ENCODE measurements at places on chromosomes 16 and 17.
A peak's percentile ranks its signal among the peaks of the same experiment; 100 is the strongest.

DNA sequence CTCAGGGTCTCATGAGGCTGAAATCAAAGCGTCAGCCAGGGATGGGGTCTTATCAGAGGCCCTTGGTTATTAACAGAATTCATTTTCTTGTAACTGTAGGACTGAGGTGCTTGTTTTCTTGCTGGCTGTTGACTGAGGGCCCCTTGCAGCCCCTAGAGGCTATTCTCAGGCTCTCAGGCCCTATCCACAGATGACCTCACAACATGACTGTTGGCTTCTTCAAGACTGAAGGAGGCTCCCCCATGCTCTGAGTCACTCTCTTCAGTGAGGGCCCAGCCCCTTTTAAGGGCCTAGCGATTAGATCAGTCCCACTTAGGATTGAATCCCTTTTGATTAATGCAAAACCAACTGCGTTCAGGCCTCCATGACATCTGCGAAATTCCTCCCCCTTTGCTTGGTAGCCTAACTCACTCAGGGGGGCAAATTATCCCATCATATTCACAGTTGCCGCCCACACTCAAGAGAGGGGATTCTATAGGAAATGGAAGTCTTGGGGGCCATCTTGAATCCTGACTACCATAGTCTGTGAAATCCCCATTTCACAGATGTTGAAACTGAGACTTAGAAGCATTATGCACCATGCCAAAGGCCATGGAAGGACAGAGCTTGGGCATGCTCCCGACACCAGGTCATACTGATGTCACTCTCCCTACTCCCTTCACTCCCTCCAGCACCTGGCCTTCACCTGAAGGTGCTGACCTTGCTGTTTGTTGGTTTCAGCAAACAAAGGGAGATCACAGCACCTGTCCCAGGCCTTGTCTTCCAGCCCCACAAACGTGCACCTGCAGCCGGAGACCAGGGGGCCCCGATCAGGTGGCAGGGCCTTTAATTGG, 592.3 kb downstream of the MAF start:
- no peak for DNase-seq

DNA sequence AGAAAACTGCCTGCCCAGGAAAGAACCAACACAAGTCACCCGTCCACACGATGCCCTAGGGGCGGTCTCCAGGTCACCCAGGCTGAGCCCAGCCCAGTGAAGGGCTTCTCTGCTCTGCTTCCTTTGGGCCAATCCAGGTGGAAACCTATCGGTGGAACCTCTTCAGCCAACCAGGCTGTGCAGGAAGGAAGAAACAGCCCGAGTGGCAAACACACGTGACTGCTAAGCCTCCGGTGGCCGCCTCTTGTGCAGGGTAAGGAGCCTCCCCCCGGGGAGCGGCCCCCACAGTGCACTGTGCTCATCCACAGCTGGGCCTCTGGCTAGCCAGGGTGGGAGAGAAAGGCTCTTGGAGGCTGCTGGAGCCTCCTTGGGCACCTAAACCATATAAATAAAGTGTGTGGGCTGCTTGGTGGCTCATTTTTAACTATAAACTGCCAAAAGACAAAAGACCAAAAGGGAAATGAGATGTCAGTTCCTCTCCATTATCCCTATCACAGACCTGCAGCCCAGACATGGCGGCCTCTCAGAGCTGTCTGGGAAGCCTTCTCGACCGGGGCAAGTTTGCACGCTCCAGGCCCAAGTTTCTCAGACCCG, 2.4 kb downstream of the RTN4RL1 start:
- no peak for DNase-seq

DNA sequence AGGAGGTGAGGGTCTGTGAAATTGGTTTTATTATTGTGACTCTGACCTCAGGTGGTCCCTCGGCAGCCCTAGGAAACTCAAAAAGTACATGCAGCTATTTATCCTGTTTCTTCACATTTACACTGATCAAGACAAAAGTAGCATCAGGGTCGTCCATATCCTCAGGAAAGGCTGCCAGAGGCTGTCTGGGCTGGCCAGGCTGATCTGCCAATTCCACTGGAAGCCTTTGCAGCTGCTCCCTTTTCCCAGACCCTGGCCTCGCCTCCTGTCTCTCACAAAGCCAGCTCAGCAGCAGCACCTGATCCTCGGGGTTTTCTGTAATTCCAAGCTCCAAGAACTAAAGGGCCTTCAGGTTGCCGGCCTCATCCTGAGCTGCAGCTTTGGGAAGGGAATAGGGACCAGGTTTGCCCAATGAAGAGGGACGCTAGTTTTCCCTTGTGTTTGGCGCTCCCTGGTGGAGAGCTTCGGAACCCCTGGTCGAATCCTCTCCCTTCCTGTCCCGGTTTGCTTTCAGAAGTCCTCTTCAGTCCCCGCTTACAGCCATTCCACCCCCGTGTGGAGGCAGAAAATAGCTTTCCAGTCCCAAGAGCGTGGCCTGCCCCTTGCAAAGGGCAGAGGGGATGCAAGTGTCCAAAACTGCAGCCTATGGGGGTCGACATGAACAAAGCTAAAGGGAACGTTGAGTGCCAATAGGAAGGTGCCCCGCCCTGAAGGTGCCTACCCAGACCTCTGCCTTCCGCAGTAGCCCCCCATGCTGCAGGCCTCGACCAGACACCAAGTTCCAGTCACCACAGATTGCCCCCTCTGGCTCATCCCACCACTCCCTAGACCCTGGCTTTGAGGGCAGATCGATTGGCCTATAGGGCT, 13.4 kb downstream of the MFSD6L start:
- DNase-seq, result peak; percentile 44

- no peak for DNase-seq
Observed at GRCh38 chr17:45584092-45585036, 93.8 kb upstream of the PLEKHM1 start.

DNA sequence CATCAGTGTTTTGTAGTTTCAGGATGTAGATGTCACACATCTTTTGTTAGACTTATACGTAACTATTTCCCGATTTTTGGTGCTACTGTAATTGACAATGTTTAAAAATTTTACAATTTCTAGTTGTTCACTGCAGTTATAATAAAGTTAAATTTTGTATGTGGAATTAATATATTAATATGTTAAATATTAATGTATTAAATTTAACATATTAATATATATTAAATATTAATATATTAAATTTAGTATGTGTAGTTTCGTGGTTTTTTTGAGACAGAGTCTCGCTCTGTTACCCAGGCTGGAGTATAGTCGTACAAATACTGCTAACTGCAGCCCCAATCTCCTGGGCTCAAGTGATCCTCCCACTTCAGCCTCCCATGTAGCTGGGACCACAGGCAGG, 5.7 kb upstream of the LGALS3BP start:
- DNase-seq, result no peak

DNA sequence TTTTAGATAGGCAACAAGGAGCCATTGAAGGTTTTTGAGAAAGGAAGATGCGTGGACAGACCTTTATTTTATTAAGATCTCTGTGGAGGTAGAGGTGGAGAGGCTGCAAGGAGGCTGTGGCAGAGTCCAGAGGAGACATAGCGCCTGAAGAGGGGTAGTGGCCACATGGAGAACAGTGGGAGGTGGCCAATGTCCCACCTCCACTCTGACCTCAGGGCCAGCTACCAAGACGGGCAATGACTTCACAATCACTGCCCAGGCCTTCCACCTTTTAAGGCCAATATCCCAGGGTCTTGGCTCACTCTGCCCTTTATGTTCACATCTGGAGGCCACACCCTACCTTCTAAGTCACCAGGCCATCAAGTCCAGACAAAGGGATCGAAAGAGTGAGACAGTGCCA, at the start of gene C16orf78:
Gene C16orf78 (plus strand): TSS at position 301 of the 400 bp plus-strand sequence. CDS start 136 bp downstream, outside the sequence.
- DNase-seq, result no peak

- DNase-seq, result no peak
Observed at GRCh38 chr17:82780971-82781893, 29.4 kb downstream of the TBCD start.

GRCh38 chr17:62051053-62051452, 14.0 kb downstream of the MED13 start:
- no peak for DNase-seq

GRCh38 chr17:59030811-59031210, 75.9 kb downstream of the TRIM37 start:
- DNase-seq, result no peak

- peak; percentile 26 for DNase-seq
Observed at GRCh38 chr17:27760069-27760885, 40.1 kb downstream of the NOS2 start.

DNA sequence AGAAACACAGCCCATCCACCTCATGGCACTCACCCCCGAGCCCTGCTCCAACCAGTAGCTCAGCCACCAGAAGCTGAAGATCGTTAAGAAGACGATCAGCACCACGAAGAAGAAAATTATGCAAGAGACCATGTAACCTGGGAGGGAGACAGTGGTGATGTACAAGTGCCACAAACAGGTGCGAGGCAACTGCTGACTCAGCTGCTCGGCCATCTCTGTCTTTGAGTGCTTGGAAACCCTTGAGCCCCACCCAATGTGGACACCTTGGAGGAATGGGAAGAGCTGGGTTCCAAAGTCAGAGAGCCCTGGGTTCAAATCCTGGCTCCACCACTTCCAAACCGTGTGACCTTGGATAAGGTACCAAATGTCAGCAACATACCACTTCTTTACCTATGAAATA, 38.1 kb upstream of the ABCC12 start:
- DNase-seq, result no peak

GRCh38 chr17:49213399-49213798, 2.9 kb downstream of the ABI3 start:
- no peak for DNase-seq

DNA sequence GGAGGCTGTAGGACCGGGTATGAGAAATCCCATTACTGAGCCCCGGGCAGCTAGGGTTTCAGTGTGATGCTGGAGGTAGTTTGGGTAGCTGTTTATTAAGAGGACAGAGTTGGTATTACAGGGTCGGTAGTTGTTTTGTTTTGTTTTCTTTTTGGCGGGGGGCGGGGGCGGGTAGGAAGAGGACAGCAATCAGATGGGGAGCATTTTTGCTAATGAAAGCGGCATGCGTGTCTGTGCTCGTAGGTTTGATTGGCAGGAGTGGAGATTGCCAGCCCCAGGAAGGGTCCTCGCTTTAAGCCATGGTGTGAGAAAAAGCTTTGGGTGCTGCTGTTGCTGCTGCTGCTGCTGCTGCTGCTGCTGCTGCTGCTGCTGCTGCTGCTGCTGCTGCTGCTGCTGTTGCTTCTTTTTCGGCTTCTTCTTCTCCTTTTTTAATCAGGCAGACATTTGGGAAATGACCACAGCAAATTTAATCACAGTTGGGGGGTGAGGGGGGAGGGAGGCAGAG, 498.5 kb upstream of the ZFHX3 start:
- no peak for DNase-seq

DNA sequence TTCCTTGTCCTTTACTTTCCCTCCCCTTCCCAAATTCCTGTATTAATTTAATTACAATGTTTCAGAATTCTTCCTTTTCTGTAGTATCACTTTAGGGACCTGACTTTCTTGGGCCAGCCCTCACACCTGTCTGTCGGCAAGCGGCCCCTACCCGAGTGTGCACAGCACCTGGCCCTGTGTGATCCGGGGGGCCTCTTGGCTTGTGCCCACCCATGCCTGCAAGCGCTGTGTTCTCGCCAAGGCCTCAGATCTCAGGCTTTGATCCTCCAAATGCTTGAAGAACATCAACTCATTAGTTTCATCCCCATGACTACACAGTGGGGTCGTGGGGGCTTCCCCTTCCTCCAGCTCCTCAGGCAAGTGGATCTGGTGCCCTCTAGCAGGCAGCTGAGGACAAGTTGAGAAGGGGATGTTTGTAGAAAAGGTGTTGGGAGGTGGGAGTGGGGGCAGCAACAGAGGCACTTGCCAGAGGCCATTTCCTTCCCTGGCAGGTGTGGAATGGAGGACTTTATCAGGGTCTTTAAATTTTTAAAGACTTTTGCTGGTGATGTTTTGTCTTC, 15.7 kb upstream of the CDH3 start:
- no peak for DNase-seq

DNA sequence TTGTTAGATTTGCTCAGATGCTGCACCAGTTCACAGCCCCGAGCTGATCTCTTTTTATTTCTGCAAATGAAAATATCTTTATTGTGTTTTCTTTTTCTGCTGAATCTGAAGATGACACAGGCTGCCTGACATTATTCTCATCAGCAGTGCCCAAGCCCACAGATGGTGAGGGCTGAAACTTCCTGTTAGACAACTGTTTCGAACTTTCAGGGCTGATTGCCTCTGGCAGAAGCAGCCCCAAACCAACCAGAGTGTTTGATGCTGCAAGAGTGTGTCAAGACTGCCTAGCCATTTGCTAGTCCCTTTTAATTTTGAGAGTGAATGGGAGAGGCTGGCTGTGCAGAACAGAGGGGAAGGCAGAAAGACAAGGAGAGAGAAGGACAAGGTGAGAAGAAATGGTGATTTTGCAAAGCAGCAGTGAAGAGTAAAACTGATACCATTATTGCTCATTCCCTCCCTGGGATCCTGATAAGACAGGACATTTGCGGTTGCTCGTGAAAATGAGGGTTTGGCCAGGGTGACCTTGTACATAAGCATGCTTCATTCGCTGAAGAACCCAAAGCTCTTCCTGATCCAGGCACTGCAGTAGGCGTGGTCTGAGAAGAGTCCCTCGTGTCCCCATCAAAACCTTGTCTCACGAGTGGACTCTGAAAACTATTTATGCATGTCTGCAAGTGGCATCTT, 77.2 kb downstream of the TMEM114 start:
- no peak for DNase-seq

- DNase-seq, result no peak
Observed at GRCh38 chr16:54424043-54424451, 137.5 kb upstream of the IRX3 start.

DNA sequence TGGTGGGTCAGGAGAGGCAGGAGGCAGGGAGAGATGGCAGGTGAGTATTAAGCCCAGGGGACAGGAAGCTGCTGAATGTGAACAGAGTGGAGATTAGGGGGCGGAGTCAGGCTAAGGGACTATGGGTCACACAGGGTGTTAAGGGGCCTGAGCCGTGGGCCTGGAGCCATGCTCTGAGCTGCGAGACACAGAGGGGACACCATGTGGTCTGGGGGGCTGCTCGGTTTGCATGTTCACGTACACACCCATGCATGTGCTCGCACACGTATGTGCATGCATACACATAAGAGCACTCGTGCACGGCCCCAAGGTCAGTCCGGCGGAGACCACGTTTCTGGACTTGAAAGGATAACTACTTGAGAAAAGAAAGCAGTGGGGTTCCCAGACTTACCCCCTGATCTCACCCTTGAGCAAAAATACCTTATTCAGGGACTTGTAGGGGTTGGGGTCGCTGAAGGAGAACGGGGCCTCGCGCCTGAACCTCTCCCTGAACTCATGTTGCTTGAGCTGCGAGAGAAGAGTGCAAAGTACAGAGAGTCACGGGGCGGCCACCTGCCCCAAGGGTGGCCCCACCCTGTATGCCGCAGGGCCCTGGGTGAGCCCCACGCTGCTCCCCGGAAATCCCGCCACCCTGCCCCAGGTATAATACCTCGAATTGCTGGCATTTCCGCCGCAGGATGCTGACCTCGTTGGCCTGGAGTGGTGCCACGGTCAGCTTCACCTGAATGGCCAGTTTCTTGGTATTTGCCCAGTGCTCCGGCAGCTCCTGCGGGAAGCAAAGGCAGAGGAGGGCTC, 50.8 kb downstream of the DNAH17 start:
- DNase-seq, result no peak

GRCh38 chr17:2837147-2837561, 40.9 kb downstream of the RAP1GAP2 start:
- DNase-seq, result no peak

- no peak for DNase-seq
Observed at GRCh38 chr16:51981725-51982124, 565.2 kb downstream of the TOX3 start.
